ENCODE measurements at places on chromosomes 16 and 17. TPM values are rescaled to one million over a fixed set of nuclear protein-coding genes. Genes with fewer than 3 reads are reported as not detected.

Gene MLX
- total RNA-seq: 61.8 TPM

Gene TSNAXIP1
- total RNA-seq: 1.2 TPM

Gene RGS11
- total RNA-seq: not detected

Gene FNDC8
- total RNA-seq: 0.16 TPM

Gene NPIPB4
- total RNA-seq: 105 TPM

Data from CD8-positive, alpha-beta memory T cell (primary cell).